ENCODE measurements at places on chromosomes 13 and 19.

GRCh38 chr19:46491975-46492682, 3.5 kb downstream of the PNMA8B start:
- no peak for DNase-seq

GRCh38 chr13:22336460-22336859, 665.6 kb downstream of the FGF9 start:
- DNase-seq, result no peak

DNA sequence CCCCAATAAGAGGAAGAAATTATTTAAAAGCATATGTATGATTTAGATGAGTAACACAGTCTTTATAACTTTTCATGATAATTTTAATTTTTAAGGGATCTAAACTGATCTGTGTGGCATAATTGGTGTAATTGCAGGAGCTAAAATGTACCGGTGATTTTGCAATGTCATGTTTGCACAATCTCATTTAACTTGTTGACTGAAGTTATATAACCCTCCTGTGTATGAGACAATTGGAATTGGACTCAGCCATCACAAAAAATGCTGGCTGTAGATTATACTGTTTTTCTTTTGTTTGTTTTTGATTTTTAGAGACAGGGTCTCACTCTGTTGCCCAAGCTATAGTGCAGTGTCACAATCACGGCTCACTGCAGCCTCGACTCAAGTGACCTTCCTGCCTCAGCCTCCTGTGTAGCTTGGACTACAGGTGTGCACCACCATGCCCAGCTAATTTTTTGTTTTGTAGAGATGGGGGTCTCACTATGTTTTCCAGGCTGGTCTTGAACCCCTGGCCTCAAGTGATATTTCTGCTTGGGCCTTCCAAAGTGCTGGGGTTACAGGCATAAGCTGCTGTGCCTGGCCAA, 26.1 kb downstream of the FGF9 start:
- no peak for DNase-seq

GRCh38 chr13:49497272-49497671, 1.5 kb downstream of the PHF11 start:
- no peak for DNase-seq

DNA sequence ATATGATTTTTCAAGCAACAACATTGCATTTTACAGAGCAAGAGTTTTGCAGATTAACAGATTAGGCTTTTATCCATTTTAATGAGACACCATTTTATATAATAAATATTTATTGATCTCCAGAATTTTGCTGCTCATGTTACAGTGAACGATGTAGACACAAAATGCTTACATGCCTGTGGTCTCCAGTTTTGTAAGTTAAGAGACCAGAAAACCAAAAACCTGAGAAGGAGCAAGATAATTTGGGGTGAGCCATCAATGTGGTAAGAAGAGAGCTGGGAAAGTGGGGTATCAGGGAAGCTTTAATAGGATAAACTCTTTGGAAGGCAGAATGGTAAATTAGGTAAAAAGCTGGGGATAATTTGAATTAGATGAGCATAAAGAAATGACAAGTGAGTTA, 2100.5 kb upstream of the PCDH20 start:
- no peak for DNase-seq

DNA sequence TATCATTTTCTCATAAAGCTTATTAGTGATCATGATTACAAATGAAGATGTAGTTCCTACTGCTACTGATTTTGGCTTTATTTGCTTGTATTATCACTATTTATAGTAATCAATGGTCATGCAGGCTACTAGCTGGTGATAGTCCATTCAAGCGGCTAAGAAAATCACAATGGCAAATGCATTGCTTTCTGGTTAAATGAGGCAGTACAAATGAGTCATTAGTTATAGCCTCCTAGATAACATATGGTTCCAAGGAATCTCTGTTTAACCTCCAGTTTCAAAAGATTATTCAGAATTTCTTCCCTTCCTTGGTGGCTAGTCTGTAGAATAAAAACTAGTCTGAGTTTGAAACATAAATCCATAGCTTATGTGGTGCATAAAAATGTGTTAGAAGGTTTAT, 141.3 kb upstream of the HTR2A start:
- no peak for DNase-seq

DNA sequence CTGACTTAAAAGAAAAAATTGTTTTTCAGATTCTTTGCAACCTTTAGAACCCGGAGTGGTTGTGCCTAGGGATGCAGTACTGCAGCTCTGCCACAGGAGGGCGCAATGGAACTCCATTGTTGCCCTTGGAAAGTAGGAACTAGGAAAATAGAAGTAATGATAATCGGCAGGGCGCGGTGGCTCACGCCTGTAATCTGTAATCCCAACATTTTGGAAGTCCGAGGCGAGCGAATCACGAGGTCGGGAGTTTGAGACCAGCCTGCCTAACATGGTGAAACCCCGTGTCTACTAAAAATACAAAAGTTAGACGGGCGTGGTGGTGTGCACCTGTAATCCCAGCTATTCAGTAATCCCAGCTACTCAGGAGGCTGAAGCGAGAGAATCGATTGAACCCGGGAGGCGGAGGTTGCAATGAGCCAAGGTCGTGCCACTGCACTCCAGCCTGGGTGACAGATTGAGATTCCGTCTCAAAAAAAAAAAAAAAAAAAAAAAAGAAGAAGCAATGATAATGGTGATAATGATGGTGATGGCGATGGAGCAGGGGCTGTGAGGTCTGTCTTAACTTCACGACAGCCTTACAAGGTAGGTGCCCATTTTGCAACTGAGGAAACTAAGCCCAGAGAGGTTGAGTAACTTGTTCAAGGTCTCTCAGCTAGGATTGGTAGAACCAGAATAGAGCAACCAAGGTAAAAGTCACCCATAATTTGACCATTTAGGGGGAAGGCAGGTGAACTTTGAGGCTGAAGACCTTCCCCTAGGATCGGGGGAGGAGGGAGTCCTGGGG, 5.5 kb upstream of the ADAMTS10 start:
- DNase-seq, result no peak

GRCh38 chr13:114063545-114064449, 68.6 kb downstream of the RASA3 start:
- DNase-seq, result no peak

DNA sequence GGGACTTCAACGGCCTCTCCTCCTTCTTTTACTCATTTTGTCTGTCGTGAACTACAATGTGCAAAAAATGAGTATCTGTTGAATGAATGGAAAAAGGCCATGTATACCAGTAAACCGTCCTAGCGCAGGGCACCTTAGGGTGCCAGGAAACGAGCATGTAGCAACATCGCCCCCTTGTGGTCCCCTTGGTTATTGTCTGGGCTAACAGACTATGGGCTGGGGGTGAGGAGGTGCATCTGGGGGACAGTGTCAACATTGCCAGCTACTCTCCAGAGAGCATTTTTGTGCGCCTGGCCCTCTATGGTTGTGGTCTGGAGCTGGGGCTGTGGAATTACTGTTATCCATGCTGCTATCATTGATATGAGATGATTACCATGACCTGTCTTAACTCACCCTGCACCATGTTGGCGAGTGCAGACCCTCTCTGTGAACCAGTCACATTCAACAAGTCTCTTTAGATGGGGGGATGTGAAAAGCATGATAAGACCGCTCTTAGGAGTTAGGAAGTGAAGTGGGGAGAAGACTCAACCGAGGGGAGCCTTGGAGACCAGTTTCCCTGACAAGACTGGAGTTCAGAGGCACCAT, 22.8 kb upstream of the SIGLEC11 start:
- no peak for DNase-seq

GRCh38 chr19:2462635-2463421, 6.1 kb upstream of the LMNB2 start:
- DNase-seq, result no peak

GRCh38 chr19:1273263-1274041, 1.9 kb upstream of the FAM174C start:
- DNase-seq, result no peak

GRCh38 chr19:45567609-45568008, 17.0 kb downstream of the OPA3 start:
- no peak for DNase-seq

DNA sequence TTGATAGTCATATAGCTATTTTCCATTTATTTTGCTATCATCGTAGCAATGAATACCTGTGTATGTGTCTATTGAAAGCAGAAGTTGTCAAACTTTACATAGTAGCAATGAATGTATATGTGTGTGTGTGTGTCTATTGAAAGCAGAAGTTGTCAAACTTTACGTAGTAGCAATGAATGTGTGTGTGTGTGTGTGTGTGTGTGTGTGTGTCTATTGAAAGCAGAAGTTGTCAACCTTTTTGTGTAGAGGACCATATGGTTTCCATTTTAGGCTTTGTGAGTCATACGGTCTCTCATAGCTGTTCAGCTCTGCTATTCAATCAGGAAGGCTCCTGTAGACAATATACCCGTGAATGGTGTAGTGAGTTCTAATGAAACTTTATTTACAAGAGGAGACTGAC, 20.8 kb downstream of the NLRP4 start:
- DNase-seq, result no peak

GRCh38 chr13:103315711-103316110, 249.5 kb upstream of the SLC10A2 start:
- no peak for DNase-seq

GRCh38 chr13:57624565-57625435, 6.7 kb upstream of the PCDH17 start:
- DNase-seq, result no peak

DNA sequence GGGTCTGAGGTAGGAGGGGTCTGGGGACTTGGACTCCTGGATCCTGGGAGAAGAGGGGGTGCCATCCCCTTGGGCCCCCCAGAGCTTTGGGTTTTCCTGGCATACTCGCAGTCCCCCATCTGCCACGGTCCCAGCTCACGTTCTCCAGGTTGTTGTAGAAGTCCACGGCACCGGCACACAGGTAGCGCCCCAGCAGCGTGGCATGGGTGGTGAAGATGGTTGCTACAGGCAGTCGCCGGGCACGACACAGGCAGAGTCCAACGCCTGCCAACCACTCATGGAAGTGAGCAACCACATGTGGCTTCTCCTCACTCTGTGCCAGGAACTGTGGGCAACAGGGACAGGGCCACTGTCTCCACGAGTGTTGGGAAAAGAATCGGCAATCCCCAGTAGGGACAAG, 7.4 kb downstream of the GYS1 start:
- no peak for DNase-seq

DNA sequence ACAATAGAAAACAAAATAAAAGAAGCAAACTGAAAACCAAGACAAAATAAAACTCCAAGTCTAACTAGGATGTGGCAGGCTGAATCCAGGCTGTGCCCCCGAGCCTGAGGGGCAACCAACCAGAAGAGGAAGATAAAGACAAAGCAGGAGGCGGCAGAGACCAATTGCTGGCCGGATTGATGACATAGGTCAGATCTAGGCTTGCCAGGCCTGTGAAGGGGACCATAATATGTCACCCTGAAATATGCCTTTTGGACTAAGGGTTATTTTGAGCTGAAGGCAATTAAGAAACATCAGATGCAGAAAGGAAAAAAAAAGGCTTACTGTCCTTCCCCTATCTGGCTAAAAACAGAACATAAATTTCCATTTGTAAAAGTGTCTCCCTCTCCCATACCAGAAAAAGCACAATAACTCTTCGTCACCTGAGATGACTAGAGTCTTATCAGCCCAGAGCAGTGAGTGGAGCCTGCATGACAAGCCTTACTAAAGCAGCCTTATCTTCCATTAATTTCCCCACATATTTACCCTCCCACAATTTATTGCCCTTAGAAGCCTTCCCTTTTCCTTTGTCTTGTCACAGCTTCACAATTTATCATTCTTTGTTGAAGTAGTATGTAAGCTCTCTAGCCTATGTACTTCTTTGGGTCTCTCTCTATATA, 22.8 kb downstream of the ATP8A2 start:
- no peak for DNase-seq

DNA sequence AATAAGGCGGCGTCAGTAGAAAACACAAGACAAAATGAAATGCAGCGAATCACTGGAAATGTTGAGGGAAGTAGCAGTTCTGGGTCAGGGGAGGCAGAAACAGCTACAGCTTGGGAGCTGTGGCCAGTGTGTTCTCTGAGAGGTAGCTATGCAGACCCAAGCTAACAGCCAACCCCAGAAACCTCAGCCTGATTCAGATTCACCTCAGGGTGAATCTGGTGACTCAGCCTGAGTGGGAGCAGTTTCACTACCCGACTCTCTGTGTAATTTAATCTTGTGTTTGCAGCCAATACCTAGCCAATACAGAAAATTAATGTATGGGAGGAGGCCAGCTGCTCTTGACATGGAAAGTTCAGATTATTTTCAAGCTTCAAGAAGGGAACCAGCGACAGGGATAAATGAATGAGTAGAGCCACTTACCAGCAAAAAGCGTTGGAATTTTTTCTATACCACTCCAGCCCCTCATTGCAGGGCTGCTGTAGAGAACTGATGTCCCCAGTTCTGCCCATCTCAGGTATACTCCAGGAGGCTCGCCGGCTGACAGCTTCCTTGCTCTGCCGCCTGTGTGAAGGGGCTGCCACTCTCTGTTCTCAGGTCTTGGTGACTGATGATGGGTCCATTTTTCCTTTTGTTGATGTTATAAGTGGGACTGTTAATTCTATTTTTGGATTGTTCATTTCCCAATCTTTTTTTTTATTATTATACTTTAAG, 8.9 kb downstream of the IGFL3 start:
- DNase-seq, result no peak

DNA sequence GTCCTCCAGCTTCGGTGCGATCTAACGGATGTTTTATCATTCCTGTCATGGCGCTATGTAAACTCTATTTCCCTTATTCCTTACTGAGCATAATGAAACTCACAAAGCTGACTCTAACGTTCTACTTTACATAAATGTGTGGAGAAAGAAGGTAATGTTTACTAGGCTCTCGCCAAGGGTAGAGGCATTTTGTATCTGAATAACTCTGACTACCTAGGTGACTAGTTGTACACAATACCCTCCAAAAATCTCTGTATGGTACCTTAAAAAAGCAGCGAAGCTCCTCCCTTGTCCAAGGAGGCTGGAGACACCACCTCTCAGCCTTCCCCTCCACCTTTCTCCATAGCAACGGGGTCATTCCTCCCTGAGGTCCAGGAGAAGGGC, 316 bp upstream of the ZNF530 start:
- no peak for DNase-seq

DNA sequence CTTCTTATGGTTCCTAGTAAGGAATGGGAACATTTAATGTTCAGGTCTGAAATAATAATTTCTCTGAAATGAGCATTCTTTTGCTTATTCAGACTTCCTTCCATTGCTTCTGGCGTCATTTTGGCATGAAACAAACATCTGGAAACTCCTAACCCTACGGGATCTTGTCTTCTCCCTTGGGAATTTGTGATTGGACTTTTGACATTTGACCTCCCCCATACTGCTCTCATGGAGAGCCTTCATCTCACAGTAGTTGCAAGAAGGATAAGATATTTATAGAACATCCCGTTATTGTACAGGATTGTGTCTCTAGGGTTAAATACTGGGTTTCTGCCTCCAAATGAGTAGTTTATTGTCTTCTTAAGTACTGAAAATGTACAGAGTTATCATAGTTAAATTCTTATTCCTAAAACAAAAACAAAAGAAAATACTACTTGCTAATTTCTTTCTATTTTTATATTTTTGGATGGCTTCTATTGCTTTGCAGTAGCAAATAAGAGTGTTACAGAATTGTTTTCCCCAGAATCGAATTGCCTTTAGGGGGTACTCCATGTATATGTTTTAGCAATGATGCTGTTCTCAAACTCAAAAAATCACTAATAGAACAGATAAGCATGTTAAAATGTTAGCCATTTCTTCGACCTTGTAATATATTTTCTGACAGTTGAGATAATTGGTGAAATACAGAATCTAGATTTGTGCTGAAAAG, 366.8 kb downstream of the DLEU7 start:
- no peak for DNase-seq

- no peak for DNase-seq
Observed at GRCh38 chr13:113094410-113094800, 11.2 kb upstream of the F7 start.

- no peak for DNase-seq
Observed at GRCh38 chr19:4061178-4061682, 5.5 kb downstream of the ZBTB7A start.

- DNase-seq, result no peak
Observed at GRCh38 chr19:30670011-30670329, 297.8 kb downstream of the ZNF536 start.

- no peak for DNase-seq
Observed at GRCh38 chr19:36125557-36125956, 10.3 kb downstream of the TBCB start.

All from esophagus squamous epithelium (tissue), 5 donors.